NB4 (cell line): ENCODE measurements at places on chromosomes 1 and 21.

GRCh38 chr21:33901412-33902288 lies 14.0 kb downstream of the ATP5PO start:
- peak; percentile 56 for DNase-seq

GRCh38 chr1:183871601-183872000 lies 66.7 kb downstream of the RGL1 start:
- no peak for DNase-seq

GRCh38 chr1:24769656-24770651 lies 24.7 kb downstream of the CLIC4 start:
- DNase-seq = peak; percentile 52

DNA sequence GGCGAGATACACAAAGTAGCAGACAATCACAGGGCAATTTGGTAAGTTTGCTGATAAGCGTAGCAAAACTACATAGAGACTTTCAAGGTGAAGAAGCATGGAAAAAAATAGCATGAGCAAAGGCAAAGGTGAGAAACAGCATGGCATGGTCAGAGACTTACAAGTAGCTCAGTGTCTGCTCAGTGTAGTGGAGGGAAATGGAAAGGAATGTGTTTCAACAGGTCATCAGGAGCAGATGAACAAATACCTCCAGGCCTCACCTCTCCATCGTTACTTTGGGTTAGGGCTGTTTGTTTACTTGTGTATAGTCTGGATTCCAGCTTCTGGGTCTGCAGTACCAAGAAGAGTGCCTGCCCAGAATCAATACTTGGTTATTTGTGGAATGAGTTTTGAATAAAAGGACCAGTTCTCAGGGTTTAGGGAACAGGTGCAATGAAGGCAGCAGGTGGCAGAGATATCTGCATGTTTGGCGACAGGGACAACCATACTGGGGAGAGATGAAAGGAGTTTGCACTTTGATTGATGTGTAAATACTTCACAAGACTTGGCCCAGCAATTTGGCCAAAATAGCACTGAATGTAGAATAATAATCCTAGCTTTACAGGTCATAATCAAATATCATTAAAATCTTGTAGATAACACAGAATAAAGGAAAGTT lies 97.0 kb upstream of the FGGY start:
- no peak for DNase-seq

DNA sequence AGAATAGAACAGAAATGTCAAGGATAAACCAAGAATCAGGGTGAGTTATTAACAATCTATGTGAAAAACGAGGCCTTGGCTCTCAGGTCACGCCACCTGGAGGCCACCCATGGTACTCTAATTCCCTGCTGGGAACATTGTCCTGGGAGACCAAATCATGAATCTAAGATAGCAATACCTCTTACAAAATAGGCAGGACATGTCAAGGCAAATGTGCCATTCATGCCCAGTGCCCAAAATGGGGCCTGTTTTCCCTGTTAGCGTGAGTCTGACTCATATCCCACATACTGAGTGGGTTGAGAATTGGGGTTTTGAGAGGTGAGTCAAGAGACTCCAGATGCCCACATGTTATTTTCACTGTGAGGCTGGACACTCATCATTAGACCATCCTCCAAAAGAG lies 380.8 kb downstream of the HHIPL2 start:
- DNase-seq = peak; percentile 41

DNA sequence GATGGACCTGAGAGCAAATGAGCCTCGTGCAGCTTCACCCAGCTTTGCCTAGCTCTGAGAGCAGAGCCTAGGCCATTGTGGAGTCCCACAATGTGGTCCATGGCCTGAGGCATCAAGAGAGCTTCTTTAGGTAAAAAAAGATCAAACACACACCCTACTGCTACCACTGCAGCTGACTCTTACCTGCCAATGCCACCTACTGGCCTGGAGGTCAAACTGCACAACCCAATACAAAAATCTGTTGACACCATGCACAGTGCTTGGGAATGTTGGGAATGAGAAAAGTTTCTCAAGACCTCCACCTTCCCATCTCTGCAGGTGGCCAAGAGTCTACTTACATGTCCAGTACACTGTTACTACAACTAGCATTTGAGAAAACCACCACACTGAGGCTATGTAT lies 60.6 kb downstream of the UCHL5 start:
- no peak for DNase-seq

DNA sequence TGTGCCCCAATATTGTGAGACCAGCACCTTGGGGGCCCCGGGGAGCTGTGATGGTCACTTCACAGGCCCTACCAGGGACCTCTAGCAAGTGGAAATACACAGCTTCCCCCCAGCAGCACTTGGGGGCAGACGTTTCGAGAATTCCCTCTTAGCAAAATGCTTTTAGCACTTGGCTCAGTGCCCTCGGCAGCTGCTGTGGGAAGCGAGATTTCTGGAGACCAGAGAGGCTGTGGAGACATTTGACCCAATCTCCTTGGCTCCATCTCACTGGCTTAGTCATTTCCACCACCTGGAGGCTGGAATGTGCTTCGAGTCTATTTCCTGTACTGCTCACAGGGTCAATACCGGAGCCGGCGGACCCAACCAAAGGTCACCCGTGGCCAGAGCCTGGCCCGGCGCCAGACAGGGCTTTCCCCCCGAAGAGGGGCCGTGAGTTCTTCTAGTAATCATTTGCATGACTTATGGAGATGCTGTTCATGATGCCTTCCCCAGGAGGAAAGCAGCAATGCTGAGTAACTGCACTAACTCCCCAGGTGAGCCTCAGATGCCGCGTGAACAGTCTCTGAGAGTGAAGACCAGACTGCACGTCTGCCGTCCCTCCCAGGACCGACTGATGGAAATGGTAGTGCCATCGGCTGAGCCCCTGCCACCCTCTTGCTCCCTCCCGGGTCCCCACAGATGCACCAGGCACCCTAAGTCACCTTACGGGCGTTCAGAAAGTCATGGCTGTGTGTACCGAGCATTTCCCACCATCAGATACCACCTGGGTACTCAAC lies 4.4 kb upstream of the C2CD2 start:
- DNase-seq = no peak

DNA sequence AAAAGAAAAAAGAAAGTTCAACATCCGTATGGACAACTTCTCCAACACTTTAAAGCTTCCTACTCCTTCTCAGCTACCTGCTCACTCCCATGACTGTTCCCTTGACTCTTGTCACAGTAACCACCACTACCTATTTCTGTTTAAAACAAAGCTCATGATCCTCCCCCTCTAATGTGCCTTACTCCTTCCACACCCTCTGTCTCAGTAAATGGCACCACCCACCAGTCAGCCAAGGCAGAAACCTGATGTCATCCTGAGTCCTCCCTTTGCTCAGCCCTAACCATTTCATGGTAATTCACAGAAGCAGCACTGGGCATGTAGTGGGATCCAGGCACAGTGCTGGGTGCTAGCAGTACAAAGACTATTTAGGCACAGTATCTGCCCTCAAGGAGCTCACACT lies 63.0 kb upstream of the PPM1J start:
- no peak for DNase-seq

GRCh38 chr21:16473988-16474387 lies 744.2 kb downstream of the USP25 start:
- no peak for DNase-seq

GRCh38 chr1:236063919-236064673 lies 794 bp downstream of the NID1 start:
- no peak for DNase-seq

- no peak for DNase-seq
Observed at GRCh38 chr1:92051948-92052347, 22.2 kb downstream of the EPHX4 start.

DNA sequence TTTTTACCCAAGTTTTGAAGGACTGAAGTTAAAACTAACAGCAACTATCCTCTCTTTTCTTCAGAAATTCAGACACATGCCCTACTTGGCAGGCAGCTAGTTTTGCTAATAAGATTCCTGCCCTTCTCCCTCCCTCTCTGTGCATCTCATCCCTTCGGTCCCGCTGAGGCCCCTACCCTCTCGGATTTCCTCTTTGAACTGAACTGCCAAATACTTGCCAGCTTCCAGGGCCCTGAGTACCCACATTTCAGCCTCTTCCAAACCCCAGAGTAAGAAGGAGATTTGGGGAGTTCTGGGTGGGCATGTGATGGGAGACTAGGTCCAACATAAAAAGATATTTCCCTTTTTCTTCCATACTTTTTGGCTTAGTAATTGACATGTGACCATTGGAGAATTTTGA lies 116.5 kb upstream of the JUN start:
- no peak for DNase-seq

DNA sequence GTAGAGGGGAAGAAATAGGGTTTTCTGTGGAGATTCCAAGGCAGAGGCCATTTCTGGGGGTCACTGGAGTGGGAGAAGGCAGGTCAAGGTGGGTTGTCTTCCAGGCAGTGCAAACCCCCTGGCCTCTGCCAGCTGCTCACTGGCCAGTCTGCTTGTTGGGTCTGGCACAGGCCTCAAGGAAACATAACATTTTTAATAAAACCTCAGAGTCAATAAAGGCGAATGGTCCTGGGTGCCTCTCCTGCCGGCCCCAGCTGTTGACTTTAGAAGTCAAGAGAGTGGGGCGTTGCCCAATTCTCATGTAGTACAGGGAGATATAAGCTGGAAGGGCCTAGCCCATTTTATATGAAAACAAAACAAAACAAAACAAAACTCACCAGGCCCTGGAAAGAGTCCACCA lies 36.6 kb downstream of the RUNX3 start:
- DNase-seq = no peak

DNA sequence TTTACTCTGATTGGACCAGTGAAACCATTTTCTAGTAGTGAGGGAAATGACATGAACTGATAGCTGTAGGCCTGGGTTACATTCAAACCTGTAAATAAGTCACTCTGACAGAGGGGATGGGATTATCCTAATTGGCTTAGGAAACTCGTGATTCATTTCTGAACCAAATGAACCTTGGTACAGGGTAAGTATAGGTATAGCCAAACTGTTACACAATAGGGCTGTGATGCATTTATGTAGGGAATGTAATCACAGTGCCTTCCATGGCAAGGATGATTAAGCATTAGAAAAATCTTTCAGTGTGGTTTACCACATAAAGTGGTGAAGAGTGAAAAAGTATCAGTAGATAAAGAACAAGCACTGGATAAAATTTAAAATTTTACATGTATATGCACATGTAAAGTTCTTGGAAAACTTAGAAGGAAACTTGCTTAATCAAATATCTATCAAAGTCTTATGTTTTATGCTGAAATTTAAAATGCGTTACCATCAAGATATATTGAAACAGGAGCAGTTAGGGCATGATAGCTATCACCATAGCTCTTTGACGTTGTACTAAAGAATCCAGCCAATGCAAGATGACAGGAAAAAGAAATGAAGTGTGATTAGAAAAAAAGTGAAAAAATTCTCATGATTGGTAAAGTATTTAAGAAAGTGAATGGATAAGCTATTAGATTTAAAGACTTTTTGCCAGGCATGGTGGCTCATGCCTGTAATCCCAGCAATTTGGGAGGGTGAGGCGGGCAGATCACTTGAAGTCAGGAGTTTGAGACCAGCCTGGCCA lies 63.0 kb downstream of the RABGAP1L start:
- no peak for DNase-seq

DNA sequence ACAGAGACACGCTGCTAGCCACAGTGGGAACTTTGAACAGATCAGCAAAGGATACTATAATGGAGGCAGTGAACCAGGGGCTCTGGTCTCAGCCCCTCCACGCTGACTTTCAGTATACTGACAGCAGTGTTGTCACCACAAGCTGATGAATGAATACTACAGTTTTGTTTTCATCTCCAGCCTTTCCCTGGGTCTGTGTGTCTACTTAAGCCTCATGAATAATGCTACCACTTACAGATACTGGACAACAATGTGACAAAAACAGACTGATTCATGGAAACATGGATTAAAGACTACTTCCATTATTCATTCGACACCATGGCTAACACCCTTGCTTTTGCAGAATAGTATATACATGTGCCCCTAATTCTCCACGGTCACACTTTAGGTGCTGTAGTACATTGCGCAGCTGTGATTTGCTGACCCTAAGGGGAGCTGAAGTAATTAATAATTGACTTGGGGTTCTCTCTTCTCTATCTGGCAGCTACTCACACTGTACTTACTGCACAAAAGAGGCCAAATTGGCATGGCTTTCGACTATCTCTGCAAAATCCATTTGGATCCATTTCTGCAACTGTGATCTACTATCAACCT lies 203.2 kb upstream of the LYPLAL1 start:
- DNase-seq = no peak

GRCh38 chr1:214220891-214221290 lies 60.1 kb upstream of the SMYD2 start:
- DNase-seq = no peak
